ENCODE measurements at places on chromosomes 11 and 22. TPM values are rescaled to one million over a fixed set of nuclear protein-coding genes. Genes with fewer than 3 reads are reported as not detected.

MAJIN gene
- not detected for total RNA-seq

VPS51 gene
- 475 TPM for total RNA-seq

OR51E1 gene
- total RNA-seq, result not detected

POLA2 gene
- 17.5 TPM for total RNA-seq

OR56A1 gene
- not detected for total RNA-seq

WBP2NL gene
- total RNA-seq, result 12.0 TPM

SLN gene
- total RNA-seq, result not detected

ZP1 gene
- total RNA-seq, result not detected

TRPM5 gene
- total RNA-seq, result 1.4 TPM

OR8D4 gene
- total RNA-seq, result 1.6 TPM

Measured in transverse colon (tissue), 4 donors.